ENCODE measurements at places on chromosomes 16 and 17. TPM values are rescaled to one million over a fixed set of nuclear protein-coding genes. Genes with fewer than 3 reads are reported as not detected.

Gene MVD
- 93.2 TPM for total RNA-seq

Gene SMURF2
- total RNA-seq = 14.2 TPM

Gene HID1
- 1.2 TPM for total RNA-seq

Gene ABCC3
- not detected for total RNA-seq

Gene VWA3A
- total RNA-seq = not detected

Gene HBM
- total RNA-seq = not detected

Gene IGFALS
- total RNA-seq = 0.13 TPM

Gene CLEC19A
- not detected for total RNA-seq

DNA sequence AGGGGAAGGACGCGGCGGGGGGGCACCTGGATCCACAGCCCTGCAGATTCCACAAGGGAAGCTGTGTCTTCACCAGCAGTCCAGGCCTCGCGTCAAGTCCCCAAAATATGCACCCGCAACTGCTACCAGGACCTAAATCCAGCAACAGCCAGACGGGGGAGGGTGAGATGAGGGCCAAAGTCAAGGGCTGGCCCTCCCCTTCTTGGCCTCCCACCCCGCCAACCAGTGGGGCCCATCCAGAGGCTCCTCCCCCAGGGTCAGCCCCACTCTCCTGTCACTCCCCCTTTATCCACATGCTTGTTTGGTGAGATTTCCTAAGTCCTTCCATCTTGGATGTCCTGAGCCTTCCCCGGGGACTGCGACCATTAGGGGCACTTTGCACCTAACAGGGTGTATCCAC, 138.7 kb downstream of the ENGASE start:
- ATAC-seq = no peak

GRCh38 chr17:59416184-59416583, 84.7 kb downstream of the YPEL2 start:
- ATAC-seq = peak; percentile 64

- no peak for ATAC-seq
Measured at GRCh38 chr17:75155191-75155601, 884 bp upstream of the JPT1 start.

DNA sequence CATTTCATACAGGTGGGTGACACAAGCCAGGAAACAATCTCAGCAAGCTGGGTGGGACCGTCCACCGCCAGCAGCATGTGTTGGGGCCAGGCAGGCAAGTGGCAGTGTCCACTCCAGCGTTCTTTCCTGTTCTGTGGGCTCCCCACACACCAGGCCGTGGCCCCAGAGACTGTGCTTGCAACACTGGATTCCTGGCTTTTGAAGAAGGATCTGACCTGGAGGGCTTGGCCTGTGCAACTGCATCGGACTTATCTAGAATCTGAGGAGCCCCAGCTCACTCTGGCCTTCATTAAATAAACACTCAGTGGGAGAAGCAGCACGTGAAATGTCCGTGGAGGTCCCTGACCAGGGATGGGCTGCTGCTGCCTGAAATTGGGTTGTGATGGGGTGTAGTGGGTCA, 3.2 kb downstream of the KSR1 start:
- no peak for ATAC-seq

DNA sequence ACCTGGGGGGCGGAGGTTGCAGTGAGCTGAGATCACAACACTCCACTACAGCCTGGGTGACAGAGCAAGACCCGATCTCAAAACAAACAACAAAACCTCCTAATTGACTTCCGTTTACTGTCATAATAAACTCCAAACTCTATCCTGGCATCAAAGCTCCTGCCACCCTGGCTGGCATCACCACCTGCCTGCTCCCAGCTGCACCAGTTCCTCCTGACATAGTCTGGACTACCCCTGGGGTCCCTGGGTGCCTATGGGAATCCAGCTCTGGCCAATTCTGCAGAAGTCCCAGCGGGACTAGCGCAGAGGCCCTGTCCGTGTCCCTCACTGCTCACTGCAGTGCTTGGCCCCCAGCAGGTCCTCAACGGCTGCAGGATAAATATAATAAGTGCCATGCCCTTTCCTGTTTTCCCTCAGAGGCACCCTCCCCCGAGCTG, 723 bp downstream of the NTHL1 start:
- ATAC-seq = no peak

DNA sequence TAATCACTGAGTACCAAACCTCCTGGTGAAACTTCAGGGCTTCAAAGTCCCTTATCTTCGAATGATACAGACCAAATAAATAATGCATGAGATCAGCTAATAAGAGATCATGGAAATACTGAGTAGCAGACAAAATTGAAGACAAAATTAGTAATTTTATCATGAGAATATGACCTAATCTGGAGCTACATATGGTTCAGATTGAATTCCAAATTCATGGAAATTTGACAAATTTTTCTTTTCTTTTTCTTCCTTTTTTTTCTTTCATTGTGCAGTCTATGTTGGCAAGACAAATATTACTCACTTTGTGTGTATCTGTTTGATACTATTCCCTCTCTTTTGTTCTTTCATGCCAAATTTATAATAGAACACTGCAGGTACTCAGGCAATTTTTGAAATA, 218.1 kb upstream of the KCNJ16 start:
- ATAC-seq = no peak

DNA sequence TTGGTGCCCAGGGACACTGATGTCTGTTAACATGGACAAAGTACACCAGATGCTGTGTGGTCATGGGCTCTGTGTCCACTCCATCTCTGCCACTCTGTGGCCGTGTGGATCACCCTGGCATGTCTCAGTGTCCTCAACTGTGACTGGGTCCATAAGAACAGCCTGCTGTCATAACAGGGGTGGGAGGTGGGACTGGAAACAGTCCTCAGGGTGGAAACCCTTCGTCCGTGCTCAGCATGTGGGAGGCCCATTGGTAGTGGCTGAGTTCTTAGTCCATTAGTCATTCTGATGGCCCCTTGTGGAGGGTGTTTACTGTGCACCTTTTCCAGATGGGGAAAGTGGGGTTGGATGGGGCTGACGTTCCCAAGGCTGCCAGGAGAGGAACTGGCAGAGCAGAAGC, 12.8 kb downstream of the FLYWCH2 start:
- no peak for ATAC-seq

DNA sequence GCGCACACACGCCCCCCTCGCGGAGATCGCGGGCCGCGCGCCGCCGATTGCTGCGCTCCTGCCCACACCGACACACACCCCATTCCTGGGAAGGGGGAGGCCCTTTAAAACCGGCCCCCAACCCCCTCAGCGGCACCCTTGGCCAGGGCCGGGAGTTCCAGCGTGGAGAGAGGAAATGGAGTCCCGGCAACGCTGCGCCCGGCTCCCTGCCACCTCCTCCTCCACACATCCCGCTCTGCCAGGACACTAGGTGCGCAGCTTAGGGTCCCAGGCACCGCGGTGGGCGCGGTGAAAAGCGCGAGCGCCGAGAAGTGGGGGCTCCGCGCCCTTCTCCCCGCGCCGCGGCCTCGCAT, 397 bp downstream of the CDC42EP4 start:
- peak; percentile 20 for ATAC-seq

GRCh38 chr17:50146230-50146926, 4.1 kb downstream of the PPP1R9B start:
- no peak for ATAC-seq

DNA sequence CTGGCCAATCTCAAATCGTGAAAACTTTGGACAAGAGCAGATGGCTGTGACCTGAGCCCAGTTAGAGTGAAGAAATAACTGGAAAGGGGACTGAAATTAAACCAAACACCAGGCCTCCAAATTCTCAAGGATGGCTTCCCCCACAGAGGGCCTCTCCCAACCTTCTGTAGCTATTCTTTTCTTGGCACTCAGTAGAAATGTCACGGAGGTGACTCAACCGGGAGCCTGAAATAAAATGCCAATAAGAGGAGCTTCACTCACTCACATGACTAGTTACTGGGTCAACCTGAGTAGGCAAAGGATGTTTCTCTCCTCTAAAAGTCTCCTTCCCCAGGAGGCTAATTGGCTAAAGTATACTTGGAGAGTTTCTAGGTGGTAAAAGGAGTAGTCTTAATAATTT, 230.7 kb downstream of the MAF start:
- ATAC-seq = peak; percentile 15

GRCh38 chr16:57106767-57107166, 14.4 kb downstream of the CPNE2 start:
- peak; percentile 23 for ATAC-seq

DNA sequence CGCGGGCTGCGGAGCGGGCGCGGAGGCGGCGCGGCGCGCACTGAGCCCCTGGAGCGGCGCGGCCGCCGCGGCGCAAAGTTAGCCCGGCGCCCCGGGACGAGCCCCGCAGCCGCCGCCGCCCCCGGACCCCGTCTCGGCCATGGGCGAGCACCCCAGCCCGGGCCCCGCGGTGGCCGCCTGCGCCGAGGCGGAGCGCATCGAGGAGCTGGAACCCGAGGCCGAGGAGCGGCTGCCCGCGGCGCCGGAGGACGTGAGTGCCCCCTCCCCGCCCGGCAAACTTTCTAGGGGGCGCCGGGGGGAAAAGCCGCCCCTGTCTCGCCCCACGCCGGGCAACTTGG, 388 bp downstream of the RHBDL3 start:
- peak; percentile 2 for ATAC-seq

DNA sequence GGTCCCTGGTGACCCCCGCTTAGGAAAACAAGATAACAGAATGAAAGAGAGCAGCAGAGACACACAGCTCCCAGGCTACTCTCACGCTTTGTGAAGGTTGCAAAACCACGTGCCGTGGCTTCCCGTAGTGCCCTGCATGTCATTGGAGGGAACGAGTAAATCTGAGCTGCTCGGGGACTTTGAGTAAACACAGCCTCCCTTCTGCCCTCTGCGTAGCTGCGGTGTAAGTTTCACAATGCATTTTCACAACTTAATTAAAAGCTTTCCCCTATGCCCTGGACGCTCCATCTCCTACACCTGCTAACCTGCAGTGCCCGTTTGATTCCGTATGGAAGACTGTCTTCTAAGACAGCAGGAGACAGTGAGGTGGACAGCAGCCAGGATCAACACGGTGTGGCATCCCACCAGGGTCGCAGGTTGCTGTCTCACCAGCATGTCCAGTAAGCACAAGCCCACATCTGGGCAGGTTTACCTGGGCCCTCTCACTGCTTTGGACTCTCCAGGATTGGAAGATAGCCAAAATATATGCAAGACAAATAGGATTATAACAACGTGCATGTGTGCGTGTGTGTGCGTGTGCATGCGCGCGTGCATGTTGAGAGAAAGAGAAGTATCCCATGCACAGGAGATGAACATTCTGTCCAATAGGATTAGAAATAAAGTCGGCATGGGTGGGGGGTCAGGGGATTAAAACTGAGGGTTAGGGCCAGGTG, 116.4 kb upstream of the RCVRN start:
- no peak for ATAC-seq

GRCh38 chr16:73043828-73044467, 4.0 kb downstream of the ZFHX3 start:
- no peak for ATAC-seq

DNA sequence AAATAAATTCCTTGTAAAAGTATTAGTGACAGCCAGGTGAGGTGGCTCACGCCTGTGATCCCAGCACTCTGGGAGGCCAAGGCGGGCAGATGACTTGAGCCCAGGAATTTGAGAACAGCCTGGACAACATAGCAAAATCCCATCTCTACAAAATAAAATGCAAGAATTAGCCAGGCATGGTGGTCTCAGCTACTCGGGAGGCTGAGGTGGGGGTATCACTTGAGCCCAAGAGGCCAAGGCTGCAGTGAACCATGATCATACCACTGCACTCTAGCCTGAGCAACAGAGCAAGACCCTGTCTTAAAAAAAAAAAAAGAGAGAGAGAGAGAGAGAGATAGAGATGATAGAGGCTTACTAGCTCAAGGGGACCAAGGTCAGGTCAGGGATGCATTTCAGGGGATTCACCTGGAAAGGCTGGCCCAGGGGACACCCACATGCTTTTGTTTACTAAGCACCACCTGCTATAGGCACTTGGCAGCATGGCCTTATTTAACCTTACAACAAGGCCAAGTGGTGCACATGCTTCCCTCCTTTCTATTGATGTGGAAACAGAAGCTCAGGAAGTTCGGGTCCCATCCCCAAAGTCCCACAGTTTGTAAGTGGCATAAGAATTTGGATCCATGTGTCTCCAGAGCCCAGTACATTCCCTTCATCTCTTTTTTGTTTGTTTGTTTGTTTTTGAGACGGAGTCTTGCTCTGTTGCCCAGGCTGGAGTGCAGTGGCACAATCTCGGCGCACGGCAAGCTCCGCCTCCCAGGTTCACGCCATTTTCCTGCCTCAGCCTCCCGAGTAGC, 12.4 kb upstream of the SRCIN1 start:
- ATAC-seq = no peak

DNA sequence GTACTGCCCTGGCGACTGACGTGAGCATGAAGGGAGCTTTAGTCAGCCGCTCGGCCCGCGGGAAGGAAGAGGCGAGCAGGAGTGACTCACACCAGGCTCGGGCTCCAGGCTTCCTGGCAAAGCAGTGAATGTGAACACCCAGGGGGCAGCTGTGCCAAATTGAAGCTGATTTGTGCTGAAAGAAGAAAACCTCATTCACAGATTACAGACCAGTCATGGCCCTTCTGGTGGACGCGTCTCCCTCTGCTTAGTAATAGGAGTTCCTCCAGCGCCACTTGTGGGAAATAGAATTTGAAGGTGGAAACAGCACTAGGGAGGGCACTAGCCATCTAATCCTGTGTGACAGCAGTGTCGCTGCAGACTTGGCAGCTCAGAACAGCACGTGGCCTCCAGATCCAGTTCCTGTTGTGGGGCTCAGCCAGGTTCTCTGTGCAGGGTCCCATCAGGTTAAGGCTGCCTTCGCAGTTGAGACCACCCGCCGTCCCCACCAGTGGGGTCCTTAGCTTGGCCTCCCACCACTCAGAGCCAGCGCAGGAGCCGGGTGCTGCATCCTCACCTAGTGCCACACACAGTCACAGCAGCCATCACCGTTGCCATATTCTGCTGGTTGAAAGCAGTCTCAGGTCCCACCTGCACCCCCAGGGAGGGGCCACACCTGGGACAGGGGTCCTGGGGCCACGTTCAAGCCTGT, 164.5 kb upstream of the CHMP6 start:
- peak; percentile 77 for ATAC-seq

DNA sequence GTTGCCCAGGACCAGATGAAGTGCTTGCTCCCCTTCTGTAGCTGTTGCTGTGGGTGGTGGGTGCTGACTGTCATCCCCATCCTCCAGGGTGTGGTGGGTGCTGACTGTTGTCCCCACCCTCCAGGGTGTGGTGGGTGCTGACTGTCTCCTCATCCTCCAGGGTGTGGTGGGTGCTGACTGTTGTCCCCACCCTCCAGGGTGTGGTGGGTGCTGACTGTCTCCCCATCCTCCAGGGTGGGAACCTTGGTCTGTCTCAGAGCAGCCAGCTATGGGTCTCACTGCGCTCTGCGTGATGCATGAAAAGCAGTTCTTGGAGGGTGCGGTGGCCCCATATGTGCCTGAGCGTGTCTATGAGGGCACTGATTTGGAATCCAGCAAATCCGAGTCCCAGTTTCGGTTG, 163.8 kb downstream of the RPTOR start:
- peak; percentile 6 for ATAC-seq

GRCh38 chr17:40070709-40071312, 8.0 kb downstream of the THRA start:
- ATAC-seq = no peak

DNA sequence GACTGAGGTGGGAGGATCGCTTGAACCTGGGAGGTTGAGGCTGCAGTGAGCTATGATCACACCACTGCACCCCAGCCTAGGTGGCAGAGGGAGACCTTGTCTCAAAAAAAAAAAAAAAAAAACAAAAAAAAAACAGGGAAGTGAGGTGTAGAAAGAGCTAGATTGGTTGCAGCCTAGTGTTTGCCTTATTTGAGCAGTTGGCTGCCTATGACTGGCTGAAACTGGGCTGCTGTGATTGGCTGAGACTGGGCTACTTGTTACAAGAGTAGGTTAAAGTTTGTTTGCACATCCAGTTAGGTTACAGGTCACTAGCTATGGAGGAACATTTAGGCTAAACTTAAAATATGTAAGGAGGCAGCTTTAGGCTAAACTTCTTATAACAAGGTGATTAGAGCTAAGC, 5.7 kb downstream of the DHRS7B start:
- ATAC-seq = no peak

- ATAC-seq = no peak
Measured at GRCh38 chr17:4590981-4591453, 6.7 kb downstream of the SMTNL2 start.

All from activated T-helper 17 cell treated with anti-CD3 and anti-CD28 coated beads, Interleukin-2, amount 50 U/mL, for 72 hours (primary cell).